ENCODE measurements at places on chromosomes 11 and 22.

DNA sequence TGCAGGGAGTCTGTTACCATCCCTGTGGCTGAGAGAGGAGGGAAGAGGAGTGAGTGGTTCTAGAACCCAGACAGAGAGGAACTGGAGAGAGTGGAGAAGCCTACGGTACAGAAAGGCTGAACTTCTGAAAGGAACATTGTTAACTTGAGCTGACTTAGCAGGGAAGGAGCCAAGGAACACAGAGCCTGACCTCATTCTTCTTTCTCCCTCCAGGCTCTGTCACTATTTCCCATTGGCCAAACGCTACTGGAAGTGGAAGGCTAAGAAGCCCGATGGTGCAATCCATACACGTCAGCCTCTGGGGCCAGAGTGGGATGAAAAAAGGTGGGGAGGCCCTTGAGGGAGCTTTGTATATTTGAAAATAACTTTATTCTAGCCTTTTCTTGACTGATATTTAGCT is 16.5 kb upstream of the WT1 start:
- no peak for DNase-seq

DNA sequence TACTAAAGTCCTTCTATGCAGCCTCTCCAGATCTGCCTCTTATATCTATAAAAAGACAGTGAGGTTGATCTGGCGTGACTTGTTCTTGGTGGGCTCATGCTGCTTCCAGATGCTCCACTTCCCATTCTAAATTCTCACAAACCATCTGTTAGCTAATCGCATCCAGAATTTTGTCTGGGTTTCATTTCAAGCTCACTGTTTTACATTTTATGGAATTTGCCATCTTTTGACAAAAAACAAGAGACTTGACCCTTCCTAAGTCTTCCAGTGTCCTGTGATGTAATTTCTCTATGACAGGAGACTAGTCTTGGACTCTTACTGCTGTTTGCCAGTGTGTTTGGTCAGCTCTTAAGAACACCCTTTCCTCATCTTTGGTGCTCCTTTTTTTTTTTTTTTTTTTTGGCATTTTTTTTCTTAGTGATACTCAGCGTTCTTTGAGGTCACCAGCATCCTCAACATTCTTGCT is 23.0 kb downstream of the CRKL start:
- DNase-seq = no peak

DNA sequence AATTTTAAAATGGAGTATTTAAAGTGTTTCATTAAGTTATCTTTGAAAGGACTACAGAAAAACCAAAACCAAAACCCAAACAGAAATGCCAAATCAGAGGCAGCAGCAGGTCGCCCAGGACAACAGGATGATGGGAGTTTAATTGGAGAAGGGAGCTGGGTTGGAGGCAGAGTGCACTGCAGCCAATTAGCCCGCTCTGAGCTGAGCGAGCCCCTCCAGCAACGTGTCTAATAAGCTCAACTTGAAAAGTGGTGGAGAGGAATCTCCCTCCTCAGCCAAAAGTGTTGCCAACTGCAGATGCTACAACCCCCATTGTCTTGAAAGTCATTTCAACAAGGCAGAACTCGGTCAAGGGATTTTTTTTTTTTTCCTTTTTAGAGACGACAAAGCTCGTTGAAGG is 323.9 kb downstream of the CADM1 start:
- DNase-seq = no peak

DNA sequence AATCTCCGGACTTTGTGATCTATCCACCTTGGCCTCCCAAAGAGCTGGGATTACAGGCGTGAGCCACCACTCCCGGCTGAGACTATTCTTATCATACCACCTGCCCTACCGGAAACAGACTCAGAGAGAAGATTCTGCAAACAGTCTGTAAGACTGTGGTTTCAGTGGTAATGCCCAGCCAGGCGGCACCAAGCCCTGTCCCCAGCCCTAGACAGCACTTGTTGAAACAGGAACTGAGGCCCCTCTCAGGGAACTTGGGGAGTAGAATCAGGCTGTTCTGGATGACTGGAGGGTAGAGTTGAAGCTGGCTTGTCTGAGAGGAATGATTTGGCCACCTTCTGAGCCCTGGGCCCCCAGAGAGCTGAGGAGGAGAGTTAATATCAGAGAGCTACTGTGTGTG is 1.3 kb upstream of the INSC start:
- DNase-seq = no peak

- no peak for DNase-seq
These were observed 56.3 kb upstream of the DDI1 start for GRCh38 chr11:103980108-103980507.

- DNase-seq = no peak
These were observed 539.2 kb downstream of the BUD13 start for GRCh38 chr11:116233561-116233960.

- DNase-seq = no peak
These were observed 61.0 kb downstream of the TEAD1 start for GRCh38 chr11:12735262-12735661.

GRCh38 chr11:9660886-9661285 is 3.0 kb upstream of the SWAP70 start:
- DNase-seq = no peak

GRCh38 chr11:46272816-46273427 is 4.5 kb upstream of the CREB3L1 start:
- no peak for DNase-seq

GRCh38 chr22:23200898-23201297 is 20.6 kb downstream of the BCR start:
- no peak for DNase-seq

DNA sequence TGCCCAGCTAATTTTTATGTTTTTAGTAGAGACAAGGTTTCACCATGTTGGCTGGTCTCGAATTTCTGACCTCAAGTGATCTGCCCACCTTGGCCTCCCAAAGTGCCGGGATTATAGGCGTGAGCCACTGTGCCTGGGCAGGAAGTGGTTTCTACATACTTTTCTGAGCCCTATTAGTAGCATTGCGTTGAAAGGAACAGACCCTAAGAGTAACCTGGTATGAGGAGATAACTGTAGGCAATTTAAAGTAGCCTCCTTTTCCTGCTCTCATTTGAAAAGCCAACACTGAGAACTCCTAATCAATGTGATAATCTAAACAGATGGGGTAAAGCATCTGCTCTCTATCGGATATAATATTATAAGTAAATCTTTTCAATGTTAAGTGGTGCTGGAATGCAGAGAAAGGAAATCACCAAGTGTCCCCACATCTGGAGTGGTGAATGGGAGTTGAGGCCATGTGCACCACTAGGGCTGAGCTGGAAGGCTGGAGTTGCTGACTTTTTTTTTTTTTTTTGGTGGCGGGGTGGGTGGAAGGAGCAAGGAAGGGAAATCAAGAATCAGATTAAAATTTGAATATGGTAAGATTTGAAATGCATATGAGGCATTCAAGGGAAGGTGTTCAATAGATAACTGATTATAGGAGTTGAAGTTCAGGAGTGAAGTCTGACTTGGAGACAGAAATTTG is 20.7 kb downstream of the PDHX start:
- DNase-seq = no peak

GRCh38 chr11:133896642-133897330 is 51.5 kb upstream of the SPATA19 start:
- DNase-seq = no peak

DNA sequence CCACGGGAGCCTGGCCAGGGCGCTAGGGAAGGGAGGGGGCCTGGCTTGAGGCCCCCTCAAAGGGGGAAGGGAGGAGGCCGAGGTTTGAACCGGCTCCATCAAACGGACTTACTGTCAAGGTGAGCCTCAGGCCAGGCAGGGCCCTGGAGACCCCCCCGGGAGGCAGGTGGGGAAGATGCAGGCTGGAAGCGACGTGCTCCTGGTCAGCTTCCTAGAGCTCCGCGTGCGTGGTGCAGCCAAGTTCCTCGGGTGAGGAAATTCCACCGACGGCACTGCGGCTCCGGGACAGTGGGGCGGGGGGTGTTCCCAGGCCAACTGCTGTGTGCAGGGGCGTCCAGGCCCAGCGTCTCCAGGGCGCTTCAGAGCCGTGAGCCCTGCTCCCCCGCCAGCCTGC is 7.2 kb upstream of the TRABD start:
- DNase-seq = no peak

DNA sequence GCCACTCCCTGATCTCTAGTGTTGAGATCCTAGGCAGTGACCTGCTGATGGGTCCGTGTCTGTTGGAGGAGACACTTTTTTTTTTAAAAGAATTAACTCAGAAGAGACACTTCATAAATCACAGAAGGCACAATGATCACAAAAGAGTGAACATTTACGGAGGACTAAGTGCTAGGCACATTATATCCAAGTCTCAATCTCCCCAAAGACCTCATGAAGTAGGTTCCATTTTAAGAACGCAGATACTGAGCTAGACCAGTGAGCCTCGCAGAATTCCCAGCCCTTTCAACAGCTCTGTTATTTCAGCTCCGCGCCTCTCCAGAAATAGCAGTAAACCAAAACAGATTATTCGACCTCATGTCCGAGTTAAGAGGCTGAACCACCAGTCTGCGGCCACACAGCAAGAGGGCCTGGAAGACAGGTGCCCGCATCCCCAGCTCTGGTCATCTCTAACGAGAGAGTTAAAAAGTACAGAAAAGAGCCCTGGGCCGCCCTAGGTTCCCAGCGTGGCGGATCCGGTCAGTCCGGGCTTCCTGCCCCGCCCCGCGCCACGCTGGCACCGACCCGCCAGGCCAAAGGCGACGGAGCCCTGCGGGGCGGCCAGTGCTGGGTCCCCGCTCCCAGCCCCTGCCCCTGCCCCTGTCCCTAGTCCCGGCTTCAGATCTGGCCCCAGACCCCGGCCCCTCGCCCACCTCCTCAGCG is 612 bp downstream of the XBP1 start:
- peak; percentile 12 for DNase-seq

GRCh38 chr22:33897448-33897835 is 22.8 kb downstream of the LARGE1 start:
- DNase-seq = no peak

- no peak for DNase-seq
These were observed 514.9 kb downstream of the BUD13 start for GRCh38 chr11:116257883-116258282.

Data from effector memory CD8-positive, alpha-beta T cell (primary cell).